Upper lobe of right lung (tissue), 1 donor: ENCODE measurements at places on chromosomes 13 and 19. TPM values are rescaled to one million over a fixed set of nuclear protein-coding genes. Genes with fewer than 3 reads are reported as not detected.

NTF4 gene
- total RNA-seq: 2.7 TPM

ZNF726 gene
- total RNA-seq: 2.0 TPM

LHFPL6 gene
- 80.0 TPM for total RNA-seq

SIGLECL1 gene
- not detected for total RNA-seq

RNF17 gene
- total RNA-seq: not detected

CGB5 gene
- not detected for total RNA-seq

- no peak overlapping the region for H3K27ac ChIP-seq
- H3K36me3 ChIP-seq: no peaks in the 10 kb centered on the region
- H3K4me1 ChIP-seq: no peaks in the 10 kb centered on the region
- H3K4me3 ChIP-seq: no peak overlapping the region
- no peaks in the 10 kb centered on the region for H3K27me3 ChIP-seq
Observed at GRCh38 chr13:100533588-100534041, 55.0 kb downstream of the GGACT start.

- H3K4me3 ChIP-seq: peak overlapping the region; percentile 43
- no peaks in the 10 kb centered on the region for H3K27me3 ChIP-seq
- DNase-seq: peak; percentile 92
- peak overlapping the region; percentile 80 for H3K27ac ChIP-seq
- peaks cover 10% of the 10 kb centered on the region for H3K4me1 ChIP-seq
Observed at GRCh38 chr19:38304866-38305429, 897 bp downstream of the C19orf33 start.

GRCh38 chr19:5621311-5621944 is 1.1 kb downstream of the SAFB2 start:
- H3K4me1 ChIP-seq: peaks cover 44% of the 10 kb centered on the region
- H3K36me3 ChIP-seq: peaks cover 57% of the 10 kb centered on the region
- peak overlapping the region; percentile 98 for H3K4me3 ChIP-seq
- no peak for DNase-seq
- H3K27ac ChIP-seq: peak overlapping the region; percentile 95

- no peak for DNase-seq
- no peaks in the 10 kb centered on the region for H3K27me3 ChIP-seq
Observed at GRCh38 chr19:8030960-8031359, 21.6 kb upstream of the CCL25 start.

- no peak for DNase-seq
- no peaks in the 10 kb centered on the region for H3K4me1 ChIP-seq
- H3K4me3 ChIP-seq: no peak overlapping the region
- H3K27me3 ChIP-seq: no peaks in the 10 kb centered on the region
- H3K36me3 ChIP-seq: no peaks in the 10 kb centered on the region
Observed at GRCh38 chr13:71589032-71589431, 278.0 kb downstream of the DACH1 start.

DNA sequence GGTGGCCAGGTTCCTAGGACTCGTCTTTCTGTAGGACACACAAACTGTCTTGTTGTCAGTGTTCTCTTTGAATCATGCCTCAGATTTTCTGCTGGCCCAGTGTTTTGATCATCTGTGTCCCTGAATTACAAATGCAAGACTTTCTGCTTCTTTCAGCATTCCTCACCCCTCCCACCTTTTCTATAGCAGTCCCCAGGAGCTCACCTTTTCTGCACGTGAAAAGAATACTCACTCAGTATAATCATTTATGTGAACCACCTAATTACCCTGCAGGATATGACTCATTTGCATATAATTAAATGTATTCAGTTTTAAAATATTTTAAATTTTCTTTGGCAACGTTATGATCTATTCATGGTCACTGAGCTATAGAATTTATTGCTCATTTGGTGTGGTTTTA is 389.2 kb downstream of the ITGBL1 start:
- H3K4me3 ChIP-seq: no peak overlapping the region
- no peak overlapping the region for H3K27ac ChIP-seq
- H3K27me3 ChIP-seq: no peaks in the 10 kb centered on the region
- H3K4me1 ChIP-seq: no peaks in the 10 kb centered on the region

GRCh38 chr13:36758345-36758744 is 60.7 kb upstream of the RFXAP start:
- no peak for DNase-seq
- no peak overlapping the region for H3K27ac ChIP-seq
- H3K4me3 ChIP-seq: no peak overlapping the region
- H3K4me1 ChIP-seq: no peaks in the 10 kb centered on the region
